ENCODE measurements at places on chromosomes 11 and 22.

GRCh38 chr11:120682866-120683265 lies 171.3 kb downstream of the GRIK4 start:
- no peak for DNase-seq

- DNase-seq: no peak
Measured at GRCh38 chr11:96235751-96236150, 107.2 kb downstream of the MAML2 start.

DNA sequence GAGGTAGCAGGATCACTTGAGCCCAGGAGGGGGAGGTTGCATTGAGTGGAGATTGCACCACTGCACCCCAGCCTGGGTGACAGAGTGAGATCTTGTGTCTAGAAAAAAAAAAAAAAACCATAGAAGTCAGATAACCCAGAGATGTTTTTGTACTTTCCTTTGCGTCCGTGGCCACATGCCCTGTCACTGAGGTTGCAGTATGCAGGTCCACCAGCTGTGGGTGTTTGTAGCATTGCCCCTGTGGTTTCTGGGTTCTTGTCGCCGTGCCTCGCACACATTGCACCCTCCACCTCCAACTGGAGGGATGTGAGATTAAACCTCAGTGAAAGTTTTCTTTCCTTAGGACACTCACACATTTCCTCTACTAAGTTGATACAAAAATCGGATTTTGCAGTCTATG lies 70.3 kb downstream of the TNRC6B start:
- DNase-seq: no peak

DNA sequence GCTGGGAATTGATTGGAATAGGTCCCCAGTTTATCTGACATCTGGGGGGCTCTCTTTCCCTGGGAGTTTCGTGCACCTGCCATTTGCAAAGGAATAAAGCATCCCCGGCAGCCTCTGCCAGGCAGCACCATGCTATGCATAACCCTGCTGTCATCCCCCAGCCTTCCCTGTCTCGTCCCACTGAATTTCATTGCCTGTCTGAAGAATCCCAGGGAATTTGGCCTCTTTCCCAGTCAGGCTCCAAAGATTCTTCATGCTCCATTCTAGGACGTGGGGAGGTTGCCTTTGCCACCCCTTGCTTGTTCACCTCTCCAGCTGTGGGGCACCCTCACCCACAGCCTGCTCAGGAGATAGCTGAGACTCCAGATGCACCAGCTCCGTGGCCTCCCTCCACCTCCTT lies 195.1 kb upstream of the TBCEL start:
- DNase-seq: no peak

DNA sequence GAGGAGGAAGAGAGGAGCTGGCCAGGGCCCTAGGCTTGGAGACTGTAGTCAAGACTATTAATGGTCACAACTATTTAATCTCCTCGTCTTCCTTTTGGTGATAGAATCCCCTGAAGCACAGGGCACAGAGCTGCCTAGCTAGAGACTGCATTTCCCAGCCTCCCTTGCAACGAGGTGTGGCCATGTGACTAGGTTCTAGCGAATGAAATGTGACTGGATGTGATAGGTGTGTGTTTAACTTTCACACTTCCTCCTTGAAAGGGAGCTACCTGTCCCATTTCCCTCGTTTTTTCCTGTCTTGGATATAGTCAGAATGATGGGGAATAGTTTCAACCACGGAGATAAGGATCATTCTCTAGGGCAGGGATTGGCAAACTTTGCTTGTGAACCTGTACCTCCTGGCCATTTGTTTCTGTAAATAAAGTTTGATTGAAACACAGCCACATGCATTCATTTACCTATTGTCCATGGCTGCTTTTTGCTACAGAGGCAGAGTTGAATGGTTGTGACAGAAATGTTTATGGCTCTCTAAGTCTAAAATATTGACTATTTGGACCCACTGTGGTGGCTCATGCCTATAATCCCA lies 313.5 kb downstream of the MIAT start:
- DNase-seq: no peak

DNA sequence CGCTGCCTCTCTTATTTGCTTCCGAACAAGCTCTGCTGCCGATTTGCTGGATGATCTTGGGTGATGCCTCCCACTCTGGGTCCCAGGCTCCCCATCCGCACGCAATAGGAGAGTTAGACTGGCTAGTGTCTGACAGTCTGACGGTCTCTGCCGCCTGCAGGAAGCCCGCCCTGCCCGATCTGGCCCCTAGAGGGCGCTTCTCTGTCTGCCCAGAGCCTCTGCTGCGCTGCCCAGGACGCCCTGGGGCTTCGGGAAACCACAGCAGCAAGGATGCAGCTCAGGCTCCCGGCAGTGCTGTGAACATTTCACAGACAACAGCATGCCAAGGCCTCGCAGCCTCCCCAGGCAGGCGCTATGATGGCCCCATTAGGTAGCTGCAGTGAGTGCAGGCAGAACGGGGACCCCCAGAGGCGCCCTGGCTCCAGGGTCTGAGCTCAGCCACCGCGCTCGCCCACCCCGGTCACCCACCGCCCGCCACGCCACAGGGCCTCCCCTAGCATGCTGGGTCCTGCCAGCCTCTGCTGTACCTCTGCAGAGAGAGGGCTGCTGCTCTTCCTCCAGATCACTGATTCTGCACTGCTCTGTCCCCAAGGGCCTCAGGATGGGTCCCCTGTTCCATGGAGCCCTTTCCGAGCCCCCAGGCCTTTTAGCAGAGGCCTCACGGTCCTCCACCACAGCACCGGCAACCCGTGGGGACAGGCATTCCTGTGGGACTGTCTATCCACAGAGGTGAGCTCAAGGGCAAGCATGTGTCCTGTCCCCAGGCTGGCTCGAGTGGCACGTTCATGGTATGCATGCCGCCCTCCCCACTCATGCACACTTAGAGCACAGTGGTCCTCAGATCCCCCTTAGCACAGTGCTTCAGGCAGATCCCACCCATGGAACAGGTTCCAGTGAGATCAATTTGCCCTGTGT lies 4.3 kb upstream of the BAIAP2L2 start:
- DNase-seq: peak; percentile 88

- no peak for DNase-seq
Measured at GRCh38 chr11:133149698-133150097, 382.6 kb downstream of the OPCML start.

GRCh38 chr22:20131859-20132685 lies 468 bp downstream of the ZDHHC8 start:
- DNase-seq: peak; percentile 55

DNA sequence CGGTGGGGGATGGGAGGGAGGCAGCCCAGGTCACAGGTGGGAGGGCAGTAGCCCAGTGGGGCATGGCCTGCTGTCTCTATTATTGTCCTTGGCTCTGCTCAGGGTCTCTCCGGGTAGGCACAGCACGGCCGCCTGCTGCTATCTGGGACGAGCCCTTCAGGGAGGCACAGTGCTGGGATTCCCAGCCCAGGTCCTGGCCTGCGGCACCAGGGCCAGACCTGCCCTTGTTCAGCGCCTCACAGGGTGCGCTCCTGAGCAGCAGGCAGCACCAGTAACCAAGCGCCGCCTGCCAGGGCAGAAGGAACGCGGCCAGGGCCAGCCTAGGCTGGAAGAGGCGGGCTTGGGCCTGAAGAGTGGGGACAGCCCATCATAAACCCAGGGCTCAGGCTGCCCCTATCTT lies 151.0 kb downstream of the MPPED1 start:
- DNase-seq: no peak

Measured in NCI-H526 (cell line).